ENCODE measurements at places on chromosomes 7 and 10. TPM values are rescaled to one million over a fixed set of nuclear protein-coding genes. Genes with fewer than 3 reads are reported as not detected.

DNA sequence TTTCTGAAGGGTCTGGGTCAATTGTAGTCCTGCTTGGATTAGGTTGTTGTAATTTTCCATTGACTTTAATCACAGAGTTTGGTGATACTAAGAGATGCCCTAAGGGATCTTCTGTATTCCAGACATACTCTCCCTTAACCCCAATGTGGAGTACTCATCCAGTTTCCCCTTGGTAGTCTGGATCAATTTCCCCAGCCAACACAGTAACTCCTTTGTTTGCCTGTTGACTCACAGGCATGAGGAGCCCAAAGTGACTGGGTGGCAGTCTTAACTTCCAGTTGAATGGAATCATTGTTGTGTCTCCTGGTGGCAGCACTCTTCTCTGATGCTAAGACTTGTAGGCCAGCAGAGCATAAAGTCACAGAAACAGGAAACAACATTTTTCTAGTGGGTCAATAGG lies 41.5 kb upstream of the PIK3CG start:
- no peak for DNase-seq

- no peak for DNase-seq
These were observed 314.2 kb upstream of the GNAI1 start for GRCh38 chr7:79820387-79820786.

DNA sequence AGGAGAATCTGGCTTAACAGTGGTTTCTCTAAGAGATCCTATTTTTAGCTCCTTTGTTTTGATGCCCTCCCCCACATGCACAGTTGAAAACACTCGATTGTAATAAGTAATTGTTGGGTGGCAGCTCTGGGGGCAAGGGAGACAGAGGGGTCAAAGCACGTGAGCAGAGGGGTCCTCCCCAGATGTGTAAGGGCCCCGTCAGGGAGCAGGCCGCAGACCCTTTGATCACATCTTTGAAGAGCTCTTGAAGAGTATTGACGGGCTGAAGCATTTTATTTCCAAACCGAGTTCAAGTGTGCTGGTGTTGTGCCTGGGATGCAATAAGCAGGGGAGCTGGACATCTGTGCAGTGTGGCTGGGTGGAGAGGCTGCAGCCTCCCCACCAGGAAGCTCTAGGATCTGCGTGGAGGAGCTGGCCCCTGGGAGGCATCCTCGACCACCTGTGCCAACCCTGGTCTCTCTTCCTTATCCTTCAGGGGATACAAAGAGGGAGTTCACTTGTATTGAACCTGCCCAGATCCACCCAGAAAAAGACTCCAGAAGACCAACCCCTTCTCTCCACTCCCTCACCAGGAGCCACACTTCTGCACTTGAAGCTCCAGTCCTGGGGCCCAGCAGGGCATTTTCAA lies 473.0 kb upstream of the MGMT start:
- no peak for DNase-seq

LRRC4 gene
- 1.3 TPM for total RNA-seq

KAT6B gene
- 56.2 TPM for total RNA-seq

MUC12 gene
- 2.1 TPM for total RNA-seq

DNA sequence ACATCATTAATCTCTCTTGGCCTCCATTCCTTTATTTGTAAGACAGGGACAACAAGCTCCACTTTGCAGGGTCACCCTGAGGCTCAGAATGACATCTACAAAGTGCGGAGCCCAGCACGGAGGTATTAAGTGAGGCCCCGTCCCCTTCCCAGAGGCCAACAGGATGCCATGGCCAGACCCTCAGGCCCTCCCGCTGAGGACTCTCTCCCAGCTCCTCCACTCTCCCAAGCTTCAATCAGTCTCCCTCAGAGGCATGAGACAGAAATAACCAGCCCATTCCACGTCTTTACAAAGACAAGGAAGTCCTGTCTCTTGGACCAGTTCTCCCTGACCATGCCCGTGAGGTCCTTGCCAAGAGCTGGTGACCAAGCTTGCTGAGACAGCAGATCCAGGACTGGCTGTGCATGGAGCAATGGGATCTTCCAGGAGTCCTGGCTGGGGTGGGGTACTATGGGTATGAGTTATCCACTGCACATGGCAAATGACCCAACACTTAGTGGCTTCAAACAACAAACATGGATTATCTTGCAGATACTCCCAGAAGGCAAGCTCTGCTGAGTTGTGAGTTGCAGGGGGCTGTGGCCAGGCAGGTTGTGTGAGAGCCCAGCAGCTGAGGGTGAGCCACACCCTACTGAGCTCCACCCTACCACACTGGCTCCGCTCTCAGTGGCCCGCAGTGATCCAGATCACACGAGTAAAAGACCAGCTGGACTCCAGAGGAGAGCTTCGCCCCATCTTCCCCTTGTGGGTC lies 4.3 kb upstream of the PPIF start:
- DNase-seq = no peak

DNA sequence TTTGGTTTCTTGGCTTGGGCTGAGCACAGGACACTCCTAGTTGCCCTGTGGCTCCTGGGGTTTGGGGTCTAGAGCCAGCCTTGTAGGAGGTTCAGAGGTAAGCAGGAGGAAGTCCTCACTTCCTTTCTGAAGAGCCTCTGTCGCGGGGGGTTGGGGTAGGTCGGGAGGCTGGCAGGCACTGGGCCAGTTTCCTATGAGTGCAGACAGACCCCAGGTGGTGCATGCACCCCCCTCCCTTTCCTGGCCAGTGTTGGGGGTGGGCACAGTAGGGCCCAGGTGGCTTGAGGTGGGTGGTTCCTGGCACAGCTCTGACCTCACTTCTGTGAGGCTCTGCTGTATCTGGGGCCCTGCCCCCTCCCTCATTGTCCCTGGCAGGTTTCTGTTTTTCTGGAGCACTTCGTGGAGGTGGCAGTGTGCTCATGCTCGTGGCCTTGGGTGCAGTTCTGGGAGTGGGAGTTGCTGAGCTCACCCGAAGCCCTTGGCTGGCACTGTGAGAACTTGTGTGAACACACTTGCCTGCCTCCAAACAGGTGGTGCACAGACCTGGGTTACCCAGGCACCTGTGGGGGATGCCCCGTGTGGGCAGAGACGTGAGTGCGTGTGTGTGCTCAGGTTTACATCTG lies 1.8 kb downstream of the PALD1 start:
- no peak for DNase-seq

- no peak for DNase-seq
These were observed 44.7 kb downstream of the PDE1C start for GRCh38 chr7:32025381-32026082.

- DNase-seq = no peak
These were observed 22.6 kb upstream of the PDGFA start for GRCh38 chr7:542131-542712.

GRCh38 chr10:16646181-16647059 lies 124.7 kb upstream of the C1QL3 start:
- no peak for DNase-seq

GRCh38 chr10:87635498-87636312 lies 24.0 kb upstream of the PAPSS2 start:
- no peak for DNase-seq

SYCE1 gene
- total RNA-seq = 0.34 TPM

All from ureter (tissue), 1 donor.